ENCODE measurements at places on chromosomes 7 and 10.

DNA sequence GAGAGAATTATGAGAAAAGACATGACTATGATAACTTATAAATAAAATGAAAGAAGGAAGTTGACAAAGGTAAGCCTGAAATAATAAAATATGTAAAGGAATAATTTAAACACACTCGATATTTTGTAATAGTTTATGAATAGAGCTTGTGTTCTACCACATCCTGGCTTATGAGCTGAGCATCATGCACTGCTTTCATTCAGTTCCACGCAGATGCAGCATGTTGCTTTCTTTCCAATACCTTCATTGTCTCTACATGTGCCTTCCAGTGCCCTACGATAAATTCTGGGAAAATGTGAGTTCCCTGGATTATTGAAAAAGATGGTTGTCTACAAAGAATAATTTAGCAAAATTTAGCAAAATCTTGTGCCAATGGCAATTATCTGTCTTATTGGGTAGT, 398.9 kb upstream of the SEMA3C start:
- DNase-seq, result no peak

DNA sequence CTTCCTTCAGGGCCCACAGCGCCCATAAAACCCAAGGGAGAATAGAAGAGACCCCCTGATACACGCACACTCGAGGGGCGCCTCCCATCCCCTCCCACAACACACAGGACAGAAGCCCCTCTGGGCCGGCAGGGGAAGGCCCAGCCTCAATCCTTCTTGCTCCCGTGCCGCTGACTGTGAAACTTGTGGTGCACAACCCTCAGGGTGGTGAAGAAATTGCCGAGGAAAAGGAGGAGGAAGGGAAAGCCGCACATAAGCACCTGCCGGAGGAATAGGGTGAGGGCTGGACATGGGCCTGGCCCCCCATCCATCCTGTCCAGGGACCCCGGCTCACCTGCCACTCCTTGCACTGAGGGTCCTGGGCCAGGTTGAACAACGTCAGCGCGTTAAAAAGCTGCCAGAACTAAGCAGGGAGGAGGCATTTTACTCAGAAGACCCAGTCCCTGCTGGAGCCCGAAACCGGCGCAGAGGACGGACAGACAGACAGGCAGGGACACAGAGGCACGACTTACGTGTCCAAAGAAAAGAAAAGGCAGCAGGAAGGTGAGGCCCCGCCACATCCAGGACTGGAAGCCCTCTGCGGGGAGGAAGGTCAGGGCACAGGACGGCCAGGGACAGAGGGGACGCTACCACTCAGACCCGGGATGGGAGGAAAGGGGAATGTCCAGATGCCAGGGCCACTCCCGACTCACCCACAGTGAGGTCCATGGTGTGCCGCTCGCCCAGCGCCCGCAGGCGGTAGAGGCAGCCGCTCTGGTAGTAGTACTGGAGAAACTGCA, 7.2 kb downstream of the TMEM120A start:
- no peak for DNase-seq

DNA sequence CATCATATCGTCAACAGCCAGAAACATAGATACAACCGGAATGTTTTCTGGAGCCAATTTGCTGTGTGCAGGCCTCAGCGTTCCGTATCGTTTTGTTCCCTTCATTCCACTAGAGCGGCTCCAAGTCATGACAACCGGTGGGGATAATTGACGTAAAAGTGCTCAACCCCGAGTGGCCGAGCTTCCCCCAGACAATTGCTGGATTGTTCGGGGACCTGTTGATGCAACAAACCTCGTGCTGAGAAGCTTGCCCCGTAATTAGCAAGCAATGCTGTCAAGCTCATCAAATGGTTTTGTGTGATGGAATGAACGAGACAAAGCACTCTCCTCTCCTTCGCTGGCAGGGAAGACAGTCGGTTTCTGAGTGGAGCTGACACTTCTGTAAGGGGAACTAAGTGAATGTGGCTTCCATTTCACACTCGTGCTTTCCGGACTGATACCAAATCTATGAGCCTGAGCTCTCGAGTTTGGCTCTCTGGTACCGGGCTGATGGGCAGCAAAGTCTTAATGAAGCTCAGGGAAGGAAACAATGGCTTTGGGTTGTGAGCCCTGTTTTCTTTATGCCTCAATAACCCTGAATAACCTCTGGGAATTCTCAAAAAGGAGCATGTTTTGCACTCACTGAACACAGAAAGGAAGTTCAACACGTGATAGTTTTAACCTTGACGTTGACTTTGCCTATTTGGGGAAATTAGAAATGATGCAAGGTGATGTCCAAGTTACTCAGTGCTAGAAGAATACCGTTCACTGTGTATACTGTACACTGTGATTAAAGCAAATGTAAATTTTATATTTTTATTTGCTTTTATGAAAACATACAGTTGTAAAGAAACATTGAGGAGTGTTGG, 220.5 kb downstream of the BAMBI start:
- no peak for DNase-seq

DNA sequence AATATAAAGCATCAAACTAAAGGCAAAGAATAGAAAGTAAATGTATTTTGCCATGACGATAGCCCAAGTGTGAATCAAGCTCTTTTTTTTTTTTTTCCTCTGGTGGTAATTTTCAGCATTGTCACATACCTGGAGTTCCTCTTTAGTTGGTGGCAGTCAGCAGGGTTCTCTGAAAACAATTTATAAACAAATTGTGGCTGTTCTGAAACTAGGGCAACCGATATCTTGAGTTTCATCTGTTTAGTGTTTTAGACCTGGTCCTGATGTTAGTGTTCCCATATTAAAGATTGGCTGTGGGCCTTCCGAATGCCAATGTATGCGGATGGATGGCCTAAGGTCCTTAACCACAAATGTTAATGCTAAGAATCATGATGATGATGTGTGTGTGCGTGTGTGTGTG, 713.1 kb downstream of the GATA3 start:
- DNase-seq, result no peak

- no peak for DNase-seq
Measured at GRCh38 chr10:132245056-132245455, 58.3 kb downstream of the DPYSL4 start.

DNA sequence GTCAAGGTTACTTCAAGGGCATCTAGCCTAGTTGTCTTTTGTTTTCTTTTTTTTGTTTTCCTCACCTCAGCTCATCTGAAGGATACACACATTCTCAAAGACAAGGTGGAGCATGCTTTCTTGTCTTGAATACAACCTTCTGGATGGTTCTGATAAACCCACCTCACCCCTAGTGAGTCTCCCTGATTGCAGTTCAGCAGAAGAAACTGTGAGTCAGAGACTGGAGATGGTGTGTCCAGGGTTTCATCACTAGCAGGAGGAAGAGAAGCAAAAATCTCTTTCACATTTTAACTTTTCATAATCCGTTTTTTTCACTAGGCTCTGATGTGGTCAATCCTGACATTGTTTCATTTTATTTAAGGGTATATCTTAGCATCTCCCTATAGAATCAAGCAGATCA, 143.0 kb upstream of the NRBF2 start:
- DNase-seq, result no peak

GRCh38 chr7:78683566-78683965, 769.9 kb downstream of the MAGI2 start:
- no peak for DNase-seq

- DNase-seq, result no peak
Measured at GRCh38 chr7:150357771-150358427, 10.7 kb upstream of the REPIN1 start.

GRCh38 chr10:132876993-132877431, 65.4 kb downstream of the CFAP46 start:
- DNase-seq, result no peak

- DNase-seq, result no peak
Measured at GRCh38 chr10:3571310-3571825, 213.6 kb downstream of the KLF6 start.

DNA sequence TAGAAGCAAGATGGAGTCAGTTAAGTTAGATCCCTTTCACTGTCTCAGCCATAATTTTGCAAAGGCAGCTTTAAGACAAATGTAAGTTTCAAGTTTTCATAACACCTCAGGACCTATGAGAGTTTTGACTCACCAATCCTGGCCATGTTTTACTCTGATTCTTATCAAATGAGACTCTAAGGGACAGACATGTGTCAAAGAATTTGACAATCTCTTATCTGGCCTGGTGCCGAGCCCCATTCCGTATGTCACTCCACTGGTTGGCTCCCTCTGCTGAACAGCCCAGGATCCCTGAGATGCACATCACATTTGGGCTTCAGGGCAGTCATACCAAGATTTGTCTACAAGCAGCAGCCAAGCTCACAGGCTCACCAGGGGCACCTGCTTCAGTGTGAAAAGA, 187.6 kb upstream of the STK17A start:
- DNase-seq, result no peak

GRCh38 chr7:88922944-88923343, 127.4 kb upstream of the TEX47 start:
- DNase-seq, result no peak

DNA sequence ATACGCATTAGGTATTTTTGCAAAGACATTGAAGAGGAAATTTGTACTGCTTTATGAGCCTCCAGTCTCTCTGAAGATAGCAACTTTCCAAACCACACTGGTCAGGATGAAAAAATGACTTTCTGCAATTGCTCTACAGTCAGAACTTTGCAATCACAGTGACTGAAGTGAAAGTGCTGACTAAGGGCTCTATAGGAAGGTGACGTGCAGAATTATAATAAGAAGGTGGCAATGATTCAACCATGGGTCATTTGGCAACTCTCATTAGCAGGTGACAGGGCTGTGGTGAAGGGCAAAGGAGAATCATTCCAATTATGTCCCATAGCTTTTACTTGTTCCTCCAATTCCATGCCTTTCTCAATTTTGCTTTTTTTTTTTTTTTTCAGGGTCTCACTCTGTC, 311.0 kb downstream of the ANKRD30A start:
- DNase-seq, result no peak

DNA sequence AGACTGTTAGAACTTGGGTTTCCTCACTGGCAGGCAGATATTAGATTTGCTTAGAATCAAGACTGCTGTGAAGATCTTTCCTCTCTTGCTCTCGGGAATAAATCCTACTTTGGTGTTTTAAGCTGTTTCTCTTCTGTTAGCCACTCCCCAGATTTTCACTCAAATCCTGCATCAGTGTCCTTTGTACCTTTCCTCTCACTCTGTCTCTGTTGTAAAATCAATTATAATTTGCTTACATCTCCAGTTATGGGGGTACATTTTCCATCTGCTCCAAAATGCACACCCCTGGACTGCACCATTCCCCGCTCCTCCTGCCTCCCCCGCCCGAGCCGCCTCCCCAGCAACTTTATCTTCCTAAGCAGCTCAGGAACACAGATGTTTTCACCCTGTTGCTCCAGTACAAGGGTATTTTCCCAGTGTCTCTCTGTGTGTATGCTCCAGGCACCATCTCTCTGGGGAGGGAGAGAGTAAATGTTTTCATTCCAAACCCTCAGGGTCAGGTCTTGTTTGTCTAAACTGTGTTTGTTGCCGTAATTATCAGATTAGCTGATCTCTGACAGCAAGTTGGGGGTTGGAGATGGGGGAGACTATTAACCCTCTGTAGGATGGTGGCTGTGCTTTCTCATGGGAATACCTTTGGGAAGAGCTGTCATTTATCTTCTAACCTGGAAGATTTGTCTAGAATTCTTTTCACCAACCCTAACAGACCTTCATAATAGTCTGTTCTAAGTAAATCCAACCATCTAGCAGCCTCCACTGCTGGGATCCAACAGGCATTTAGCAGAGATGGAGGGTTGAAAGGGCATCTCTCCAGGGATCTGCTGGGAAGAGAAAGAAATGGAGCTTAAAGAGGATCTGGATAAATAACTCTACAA, 20.4 kb upstream of the GOT1 start:
- no peak for DNase-seq

GRCh38 chr7:150432915-150433892, 17.2 kb upstream of the GIMAP8 start:
- no peak for DNase-seq

- DNase-seq, result no peak
Measured at GRCh38 chr10:22391600-22391999, 46.3 kb downstream of the SPAG6 start.

DNA sequence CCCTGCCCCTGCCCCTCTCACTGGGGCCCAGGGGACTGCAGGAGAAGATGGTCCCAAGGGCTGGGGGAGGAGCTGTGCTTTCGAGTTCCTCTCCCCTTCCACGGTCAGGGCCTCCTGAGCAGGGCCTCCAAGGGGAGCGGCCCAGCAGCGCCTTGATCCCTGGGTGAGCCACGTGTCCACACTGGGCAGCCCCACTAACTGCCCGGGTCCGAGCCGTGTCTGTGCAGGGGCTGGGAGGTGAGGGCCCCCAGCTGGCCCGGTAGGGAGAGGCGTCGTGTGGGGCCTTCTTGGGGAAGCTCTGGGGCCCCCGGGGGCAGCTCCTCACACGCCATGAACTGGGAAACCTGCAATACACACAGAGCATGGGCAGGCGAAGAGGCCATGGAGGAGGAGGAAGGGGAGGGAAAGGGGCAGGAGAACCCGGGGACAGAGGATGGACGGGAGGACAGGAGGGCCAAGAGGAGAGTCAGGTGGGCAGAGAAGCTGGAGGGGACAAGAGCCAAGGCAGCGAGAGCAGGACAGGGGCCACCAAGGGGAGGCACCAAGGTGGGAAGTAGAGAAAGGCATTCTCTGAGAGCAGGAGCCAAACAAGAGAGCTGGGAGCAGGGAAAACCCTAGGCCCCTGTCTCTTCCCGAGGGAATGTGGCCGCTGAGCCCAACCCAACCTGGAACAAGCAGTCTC, 32.8 kb downstream of the KCNH2 start:
- no peak for DNase-seq

DNA sequence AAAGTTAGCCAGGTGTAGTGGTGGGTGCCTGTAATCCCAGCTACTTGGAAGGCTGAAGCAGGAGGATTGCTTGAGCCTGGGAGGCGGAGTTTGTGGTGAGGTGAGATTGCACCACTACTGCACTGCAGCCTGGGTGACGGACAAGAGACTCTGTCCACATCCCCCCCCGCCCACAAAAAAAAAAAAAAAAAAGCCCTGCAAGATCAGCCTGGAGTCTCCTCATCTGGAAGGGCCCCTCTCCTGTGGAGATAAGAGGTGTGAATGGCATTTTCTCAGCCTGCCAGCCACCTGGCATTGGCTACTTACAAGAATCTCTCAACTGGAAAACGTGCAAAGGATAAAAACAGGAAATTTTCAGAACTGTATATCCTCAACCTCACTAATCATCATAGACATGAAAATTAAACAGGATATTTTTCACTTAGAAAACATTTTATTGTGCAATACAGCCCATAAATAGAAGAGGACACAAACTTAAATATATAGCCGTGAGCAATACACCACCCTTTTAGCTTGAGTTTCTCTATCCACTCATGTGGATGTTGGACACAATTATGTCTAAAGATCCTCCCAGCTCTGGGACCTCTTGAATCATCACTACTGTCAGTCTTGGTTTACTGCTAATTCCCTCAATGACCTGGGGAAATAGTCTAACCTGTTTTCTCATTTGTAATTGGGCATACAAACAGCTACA, 11.3 kb upstream of the TSPAN15 start:
- DNase-seq, result no peak

DNA sequence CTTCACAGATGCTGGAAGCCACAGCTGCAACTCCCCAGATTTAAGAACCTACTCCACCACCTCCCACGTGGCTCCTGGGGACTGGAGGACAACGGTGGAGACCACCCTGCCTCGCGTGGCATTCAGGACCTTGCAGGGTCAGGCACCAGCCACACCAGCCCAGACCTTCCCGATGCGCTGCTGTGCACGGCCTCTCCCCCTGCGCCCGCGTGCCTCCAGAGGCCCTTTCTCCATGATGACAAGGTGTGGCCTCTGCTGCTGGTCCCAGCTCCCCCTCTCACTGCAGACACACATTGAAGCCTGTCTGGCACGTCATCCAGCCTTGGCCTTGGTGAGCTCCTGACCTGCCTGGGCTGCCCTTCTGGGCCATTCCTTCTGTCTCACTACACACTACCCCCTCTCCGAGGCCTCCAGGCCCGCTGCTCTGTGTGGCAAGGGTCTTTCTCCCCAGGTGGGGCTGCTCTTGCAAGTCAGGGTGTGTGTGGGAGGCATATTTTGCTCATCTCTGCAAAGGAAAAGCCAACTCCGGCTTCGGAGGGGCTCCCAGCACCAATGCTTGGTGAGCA, 254.8 kb downstream of the MAD1L1 start:
- DNase-seq, result no peak
